ENCODE measurements at places on chromosomes 16 and 17.

DNA sequence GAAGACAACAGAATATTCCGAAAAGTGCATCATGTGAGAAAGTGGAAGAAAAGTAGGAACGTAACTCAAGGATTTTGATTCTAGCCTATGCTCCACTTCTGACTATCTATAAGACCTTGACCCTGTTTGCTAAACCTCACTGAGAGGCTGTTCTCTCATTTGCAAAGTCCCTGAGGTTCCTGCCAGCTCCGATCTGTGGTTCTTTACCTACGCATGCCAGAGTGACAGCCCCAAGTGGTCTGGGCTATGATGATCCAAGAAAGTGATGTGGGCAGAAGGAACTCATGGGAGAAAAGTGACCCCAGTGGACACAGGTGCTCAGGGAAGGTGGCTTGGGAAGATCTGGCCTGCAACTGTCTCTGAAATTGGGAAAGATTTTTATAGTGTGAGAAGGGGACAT is 301.1 kb upstream of the CDH11 start:
- peak; percentile 16 for DNase-seq

DNA sequence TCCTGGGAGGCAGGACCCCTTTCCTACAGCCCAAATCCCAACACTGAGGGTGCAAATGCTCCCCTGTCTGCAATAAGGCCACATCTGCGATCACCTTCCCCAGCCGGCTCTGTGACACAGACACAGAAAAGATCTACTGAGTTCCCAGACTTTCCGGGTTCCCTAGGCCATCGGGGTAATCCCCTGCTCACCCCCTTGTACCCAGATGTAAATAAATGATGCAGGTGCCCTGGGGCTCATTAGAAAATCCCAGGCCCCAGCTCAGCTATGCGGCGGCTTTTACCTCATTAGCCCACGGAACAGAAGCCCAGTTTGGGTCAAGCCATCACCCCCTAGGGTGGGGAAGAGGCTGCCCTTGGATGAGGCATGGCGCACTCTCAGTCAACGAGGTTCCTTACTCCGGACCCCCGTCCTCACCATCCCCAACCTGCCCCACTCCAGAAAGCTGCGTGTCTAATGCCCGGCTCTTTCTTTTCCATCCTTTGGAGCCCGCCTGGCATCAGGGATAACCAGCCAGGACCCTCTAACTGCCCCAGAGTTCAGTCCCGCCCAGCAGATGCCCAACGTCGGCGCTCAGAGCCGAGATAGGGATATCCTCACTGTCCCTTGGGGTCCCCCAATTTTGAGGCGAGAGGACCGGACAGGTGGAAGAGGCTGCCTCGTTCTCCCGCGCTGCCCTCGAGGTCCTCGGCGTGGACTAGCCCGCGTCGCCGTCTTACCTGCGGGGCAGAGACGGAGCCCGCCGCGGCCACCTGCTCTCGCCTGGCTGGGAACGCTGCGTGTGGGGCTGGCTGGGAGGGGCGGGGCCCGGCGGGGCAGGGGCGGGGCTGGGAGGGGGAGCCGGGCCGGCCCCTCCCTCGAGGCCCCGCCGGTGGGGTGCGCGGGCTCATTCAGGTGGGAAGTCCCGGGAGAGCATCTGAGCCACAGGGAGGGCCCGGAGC is at the start of gene ZNF385C:
TSS of gene ZNF385C (minus strand) at position 783 of the 941 bp plus-strand sequence. CDS start 35,417 bp downstream, outside the sequence.
- no peak for DNase-seq

GRCh38 chr16:23025692-23026307 is 123.5 kb downstream of the USP31 start:
- DNase-seq = no peak

GRCh38 chr16:63365649-63366304 is 1329.5 kb upstream of the CDH8 start:
- DNase-seq = no peak

DNA sequence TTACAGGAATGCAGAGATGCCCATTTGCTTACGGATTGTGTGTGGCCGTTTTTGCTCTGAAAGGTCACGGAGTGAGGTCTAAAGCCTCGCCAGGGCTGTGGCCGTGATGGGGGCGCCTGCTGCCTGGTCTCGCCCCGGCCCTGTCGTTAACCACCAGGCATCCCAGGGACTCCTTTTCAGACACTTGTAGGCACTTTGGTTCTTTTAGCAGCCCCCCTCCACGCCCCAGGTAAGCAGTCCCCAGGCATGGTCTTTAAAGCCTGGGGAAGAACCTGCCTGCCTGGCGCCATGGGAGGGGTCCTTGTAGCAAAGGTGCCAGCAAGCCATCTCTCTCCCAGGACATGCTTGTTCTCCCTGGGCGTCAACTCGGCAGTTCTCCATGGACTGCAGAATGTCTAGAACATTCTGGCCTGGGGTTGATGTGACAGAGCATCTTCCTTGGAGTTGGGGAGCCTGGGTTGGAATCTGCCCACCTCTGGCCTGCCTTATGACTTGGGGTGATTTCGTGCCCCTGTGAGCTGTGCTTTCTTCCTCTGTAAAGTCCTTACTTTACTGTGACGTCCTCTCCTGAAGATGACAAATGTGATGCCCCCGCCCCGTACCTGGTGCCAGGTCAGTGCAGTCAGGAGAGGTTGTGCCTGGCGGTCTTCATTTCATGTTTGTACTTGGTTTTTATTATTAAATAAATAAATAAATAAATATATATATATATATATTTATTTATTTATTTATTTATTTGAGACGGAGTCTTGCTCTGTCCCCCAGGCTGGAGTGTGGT is 5.4 kb downstream of the KCTD5 start:
- DNase-seq = no peak

DNA sequence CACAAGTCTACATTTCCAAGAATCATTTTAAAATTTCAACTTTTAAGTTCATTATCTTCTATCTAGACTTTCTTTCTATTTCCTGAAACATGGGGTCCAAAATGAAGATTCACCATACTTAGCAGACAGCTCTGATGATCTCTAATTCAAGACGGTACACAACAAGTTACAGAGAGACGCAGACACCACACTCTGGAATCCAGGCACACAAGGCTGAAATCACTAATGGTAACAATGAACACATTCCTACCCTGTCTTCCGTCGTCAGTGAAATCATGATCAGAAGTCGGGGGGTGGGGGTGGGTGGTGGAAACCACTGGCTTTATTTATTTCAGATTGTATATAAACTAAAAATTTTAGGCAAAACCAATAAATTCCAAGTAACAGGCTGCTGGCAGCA is 78.5 kb downstream of the ITFG1 start:
- DNase-seq = no peak

DNA sequence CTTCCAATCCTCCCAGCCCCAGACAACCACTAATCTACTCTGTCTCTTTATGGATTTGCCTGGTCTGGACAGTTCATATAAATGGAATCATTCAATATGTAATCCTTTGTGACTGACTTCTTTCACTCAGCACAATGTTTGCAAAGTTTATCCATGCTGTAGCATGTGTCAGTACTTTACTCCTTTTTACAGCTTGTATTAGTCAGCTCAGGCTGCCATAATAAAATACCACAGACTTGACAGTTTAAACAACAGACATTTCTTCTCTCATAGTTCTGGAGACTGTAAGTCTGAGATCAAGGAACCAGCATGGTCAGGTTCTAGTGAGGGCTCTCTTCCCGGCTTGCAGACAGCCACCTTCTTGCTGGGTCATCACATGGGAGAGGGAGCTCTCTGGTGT is 41.3 kb downstream of the GPRC5B start:
- no peak for DNase-seq

DNA sequence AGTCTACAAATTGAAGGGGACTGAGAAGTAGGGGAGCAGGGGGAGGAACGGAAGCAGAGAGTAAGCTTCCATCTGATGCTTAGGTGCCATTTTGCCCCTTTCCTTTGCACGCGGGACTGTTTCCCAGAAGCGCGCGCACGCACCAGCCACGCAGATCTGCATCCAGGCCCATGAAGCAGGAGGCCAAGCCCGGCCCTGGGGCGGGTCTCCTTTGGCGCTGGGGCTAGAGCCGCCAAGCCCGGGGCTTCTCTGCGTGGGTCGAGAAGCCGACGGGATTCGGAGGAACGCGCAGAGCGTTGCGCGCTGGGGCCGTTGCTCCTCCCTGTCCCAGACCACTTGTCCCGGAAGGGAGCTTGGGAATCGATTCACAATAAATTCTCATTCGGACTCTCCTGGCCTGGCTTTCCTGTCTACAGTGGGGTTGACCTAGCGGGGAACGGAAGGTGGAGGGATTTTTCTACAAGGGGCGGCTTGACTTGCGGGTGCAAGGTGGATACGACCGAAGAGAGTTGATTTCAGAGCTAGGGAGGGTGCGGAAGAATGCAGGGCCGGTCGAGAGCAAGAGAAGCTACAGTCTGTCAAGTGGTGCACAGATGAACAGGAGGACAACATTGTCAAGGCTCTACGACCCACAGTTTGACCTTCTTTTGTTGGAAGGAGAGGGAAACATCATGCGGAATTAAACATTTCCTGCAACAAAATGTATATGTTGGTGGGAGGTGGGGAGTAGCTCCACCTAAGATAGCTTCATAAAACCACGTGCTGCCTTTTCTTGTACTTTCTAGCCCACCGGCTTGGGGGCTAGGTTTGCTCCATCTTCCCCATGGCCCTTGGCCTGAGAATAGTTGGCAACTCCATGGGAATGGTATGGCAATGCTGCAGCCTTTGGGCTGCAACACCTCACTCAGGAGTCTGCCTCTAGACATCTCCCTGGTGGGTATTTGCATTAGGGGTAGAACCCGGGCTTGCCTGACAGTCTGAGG is 4.5 kb downstream of the HOXB9 start:
- DNase-seq = no peak

DNA sequence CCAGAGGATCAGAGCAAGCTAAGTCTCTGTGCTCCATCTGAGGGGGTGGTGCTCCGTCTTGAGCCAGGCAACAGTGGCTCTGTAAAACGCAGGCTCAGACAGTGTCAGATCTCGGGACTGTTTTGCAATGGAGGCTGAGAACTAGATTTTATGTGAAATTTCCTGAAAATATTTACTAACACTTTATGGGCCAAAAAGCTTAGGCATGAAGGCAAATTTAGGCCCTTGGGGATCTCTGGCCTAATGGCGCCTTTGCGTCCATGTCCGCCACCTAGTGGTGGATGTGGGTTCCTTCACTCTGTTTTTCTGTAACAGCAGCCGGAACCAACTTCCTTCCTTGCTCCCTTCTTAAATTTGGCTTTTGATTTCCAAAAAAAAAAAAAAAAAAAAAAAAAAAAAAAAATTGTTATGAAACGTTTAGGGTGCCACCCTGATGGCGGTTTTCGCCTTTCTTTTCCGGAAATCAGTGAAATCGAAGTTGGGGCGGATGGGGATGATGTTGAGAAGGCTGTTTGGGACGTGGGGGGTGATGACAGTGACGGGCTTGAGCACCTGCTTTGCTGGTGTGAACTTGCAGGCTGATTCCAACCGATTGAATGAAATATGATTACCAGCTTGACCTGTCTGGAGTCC is 14.0 kb upstream of the ELAC2 start:
- peak; percentile 39 for DNase-seq

DNA sequence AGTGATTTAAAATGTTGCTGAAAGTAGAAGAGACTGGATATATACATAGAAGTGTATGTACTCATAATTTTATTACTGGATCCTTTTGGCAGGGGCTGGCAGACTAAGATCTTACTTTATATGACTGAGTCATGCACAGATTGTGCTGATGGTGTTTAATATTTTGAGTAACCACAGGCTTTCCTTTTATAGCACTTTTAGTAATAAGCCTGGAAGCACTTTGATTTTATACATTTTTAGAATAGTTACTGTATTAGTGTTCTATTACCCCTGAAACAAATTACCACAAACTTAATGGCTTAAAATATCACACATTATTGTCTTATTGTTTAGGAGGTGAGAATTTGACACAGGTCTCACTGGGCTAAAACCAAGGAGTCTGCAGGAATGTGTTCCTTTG is 113.4 kb upstream of the CDH8 start:
- no peak for DNase-seq

GRCh38 chr16:88686439-88687253 is at the start of gene SNAI3:
Gene SNAI3, minus strand, starts transcription at chr16:88686507. Its CDS starts 101 bp downstream, at chr16:88686406.
- peak; percentile 85 for DNase-seq

- no peak for DNase-seq
Measured at GRCh38 chr17:79162012-79162963, 87.7 kb downstream of the ENGASE start.

DNA sequence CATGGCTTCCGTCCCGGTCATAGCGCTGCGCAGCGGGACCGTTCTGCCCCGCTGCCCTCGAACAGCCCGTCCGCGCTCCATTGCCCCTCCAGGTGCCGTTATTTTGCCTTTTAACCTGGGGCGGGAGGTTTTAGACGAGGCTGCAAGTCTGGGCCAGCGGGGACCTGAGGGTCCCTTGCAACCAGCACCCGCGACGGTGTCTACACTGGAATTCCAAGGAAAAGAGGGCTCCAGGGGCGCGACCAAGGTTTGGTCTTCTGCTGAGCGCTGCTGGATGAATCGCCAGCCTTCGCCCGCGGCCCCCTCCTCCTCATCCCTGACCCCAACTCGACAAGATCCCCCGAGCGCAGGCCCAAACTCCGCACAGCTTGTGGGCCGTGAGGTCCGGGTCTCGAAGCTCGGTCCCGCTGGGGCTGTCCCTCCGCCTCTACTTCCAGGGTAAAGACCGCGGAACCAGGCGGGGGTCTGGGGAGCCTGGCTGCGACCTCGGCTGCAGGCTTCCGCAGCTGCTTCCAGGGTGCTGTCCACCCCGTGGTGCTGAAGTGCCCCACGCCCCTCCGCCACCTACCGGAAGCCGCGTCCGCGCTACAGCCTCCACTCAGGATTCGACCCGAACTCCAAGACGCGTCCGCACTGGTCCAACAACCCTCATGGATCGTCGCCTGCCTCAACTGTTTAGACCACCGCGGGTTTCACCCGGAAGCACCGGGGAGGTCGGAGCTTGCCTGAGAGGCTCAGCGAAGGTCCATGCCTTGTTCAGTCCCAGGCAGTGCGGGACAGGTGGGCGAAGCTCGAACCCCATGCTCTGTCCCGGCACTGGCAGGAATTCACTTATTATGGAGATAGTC is 10.1 kb upstream of the CA4 start:
- DNase-seq = peak; percentile 80

- DNase-seq = no peak
Measured at GRCh38 chr16:1469693-1470201, 5.1 kb downstream of the CLCN7 start.
